Fibroblast of villous mesenchyme (primary cell): ENCODE measurements at places on chromosomes 2 and 18.
A peak's percentile ranks its signal among the peaks of the same experiment; 100 is the strongest.

- DNase-seq: no peak
These were observed 154.0 kb downstream of the DYSF start for GRCh38 chr2:71607151-71607889.

DNA sequence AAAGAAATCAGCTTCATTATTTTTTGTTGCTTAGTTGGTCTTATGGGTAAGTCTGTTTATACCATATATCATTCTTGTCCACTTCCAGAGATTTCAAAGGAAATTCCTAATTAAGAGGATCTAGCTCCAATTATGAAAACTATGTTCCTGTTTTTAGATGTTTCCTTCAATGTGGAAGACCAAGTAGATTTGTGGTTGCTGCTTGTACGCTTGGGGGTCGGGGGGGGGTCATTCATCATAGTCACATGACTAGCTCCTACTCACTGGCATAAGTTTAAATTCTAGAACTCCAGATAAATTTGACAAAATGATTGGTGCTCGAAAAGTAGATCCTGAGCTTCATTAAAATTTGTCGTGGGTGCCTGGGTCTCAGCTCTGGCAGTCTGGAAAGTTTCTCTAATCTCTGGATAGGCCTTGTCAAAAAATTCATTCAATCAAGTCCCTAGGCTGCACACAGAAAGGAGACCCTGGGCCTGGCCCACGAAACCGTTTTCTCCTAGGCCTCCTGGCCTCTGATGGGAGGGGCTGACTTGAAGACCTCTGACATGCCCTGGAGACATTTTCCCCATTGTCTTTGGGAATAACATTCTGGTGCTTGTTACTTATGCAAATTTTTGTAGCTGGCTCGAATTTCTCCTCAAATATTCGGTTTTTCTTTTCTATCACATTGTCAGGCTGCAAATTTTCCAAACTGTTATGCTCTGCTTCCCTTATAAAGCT, 62.5 kb downstream of the MEP1B start:
- no peak for DNase-seq

GRCh38 chr2:177484180-177484795, 91.7 kb downstream of the AGPS start:
- DNase-seq: no peak

DNA sequence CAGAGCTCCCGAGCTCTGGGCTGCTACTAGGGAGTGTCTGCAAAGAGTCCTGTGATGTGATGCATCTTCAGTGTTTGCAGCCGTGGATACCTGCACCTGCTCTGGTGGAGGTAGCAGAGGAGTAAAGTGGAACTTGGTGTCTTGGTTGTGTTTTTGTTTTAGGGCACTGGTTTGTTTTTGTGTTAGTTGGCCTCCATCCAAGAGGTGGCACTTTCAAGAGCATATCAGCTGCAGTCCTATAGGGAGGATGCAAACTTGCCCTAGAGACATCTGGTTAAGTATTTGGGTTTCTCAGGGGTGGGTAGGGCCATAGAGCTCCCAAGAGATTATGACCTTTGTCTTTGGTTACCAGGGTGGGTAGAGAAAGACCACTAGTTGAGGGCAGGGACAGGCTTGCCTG, 1249.0 kb upstream of the FAM98A start:
- no peak for DNase-seq

- DNase-seq: peak; percentile 66
These were observed 288.4 kb upstream of the TRIB2 start for GRCh38 chr2:12428324-12428723.

DNA sequence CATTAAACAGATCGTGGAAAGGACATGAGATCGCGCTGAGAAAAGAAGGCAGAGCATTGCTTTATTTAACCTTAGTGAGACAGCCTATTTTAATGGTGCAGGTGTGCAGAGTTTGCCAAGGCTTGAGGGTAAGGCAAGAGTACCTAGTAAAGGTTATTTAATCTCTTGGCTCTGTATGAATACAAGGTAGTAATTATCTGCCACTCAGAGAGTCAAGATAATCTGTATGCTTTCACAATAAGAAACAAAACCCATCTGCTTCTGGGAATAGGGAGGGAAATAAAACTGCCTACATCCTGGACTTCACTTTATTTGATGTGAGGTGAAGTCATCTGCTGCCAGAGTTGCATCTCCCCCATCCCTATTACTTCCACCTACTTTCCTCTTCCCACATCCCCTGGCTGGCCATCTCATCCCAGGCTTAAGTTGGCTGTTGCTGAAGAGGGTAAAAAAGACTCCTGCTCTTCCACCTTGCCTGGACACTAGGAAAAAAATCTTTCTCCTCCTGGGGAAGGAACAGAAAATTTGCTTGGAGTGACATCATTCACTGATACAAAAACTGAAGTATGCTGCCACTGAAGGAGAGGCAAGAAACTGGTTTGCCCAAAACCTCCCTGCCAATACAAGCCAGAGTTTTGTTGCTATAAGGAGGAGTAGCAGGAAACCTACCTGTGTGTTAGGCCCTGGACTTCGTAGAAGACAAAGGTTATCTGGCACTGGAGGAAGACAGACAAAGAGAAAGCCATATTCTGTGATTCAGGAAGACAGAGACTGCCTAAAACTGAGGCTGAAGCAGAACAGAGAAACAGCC, 35.8 kb upstream of the ARHGAP25 start:
- DNase-seq: no peak

- no peak for DNase-seq
These were observed 6.3 kb downstream of the TRABD2A start for GRCh38 chr2:84874381-84875212.

GRCh38 chr2:101900375-101900774, 91.4 kb upstream of the IL1R2 start:
- no peak for DNase-seq
